ENCODE measurements at places on chromosomes 3 and 15. TPM values are rescaled to one million over a fixed set of nuclear protein-coding genes. Genes with fewer than 3 reads are reported as not detected.

The CALML4 gene
- 5.4 TPM for total RNA-seq

The GXYLT2 gene
- total RNA-seq, result 6.1 TPM

The UQCRC1 gene
- total RNA-seq, result 227 TPM

The ATP8B4 gene
- total RNA-seq, result not detected

The ASB7 gene
- 18.1 TPM for total RNA-seq

The CFAP91 gene
- total RNA-seq, result 0.90 TPM

The RTP3 gene
- total RNA-seq, result not detected

The AADACL2 gene
- total RNA-seq, result not detected

The IL5RA gene
- not detected for total RNA-seq

The ERC2 gene
- total RNA-seq, result 0.33 TPM

The BUB1B gene
- 67.8 TPM for total RNA-seq

The FES gene
- 0.64 TPM for total RNA-seq

The NANOGP8 gene
- total RNA-seq, result not detected

The NTRK3 gene
- not detected for total RNA-seq

The GABRR3 gene
- total RNA-seq, result not detected

The PLS1 gene
- total RNA-seq, result 36.1 TPM

The PLA2G4E gene
- not detected for total RNA-seq

The AEN gene
- 38.7 TPM for total RNA-seq

The RYR3 gene
- not detected for total RNA-seq

The NKIRAS1 gene
- 8.9 TPM for total RNA-seq

The RTP1 gene
- total RNA-seq, result not detected

The NR1I2 gene
- not detected for total RNA-seq

The GPR149 gene
- total RNA-seq, result not detected

The LRTM1 gene
- not detected for total RNA-seq

The EFCC1 gene
- total RNA-seq, result 0.15 TPM

The ARPC4 gene
- 117 TPM for total RNA-seq

The ZNF662 gene
- total RNA-seq, result not detected

The ST6GAL1 gene
- 3.3 TPM for total RNA-seq

The APEH gene
- total RNA-seq, result 131 TPM

The PRSS50 gene
- total RNA-seq, result 0.13 TPM

The EPB42 gene
- 0.10 TPM for total RNA-seq

The KCNAB1 gene
- total RNA-seq, result not detected

The CFAP100 gene
- total RNA-seq, result not detected

The PLXNA1 gene
- 80.6 TPM for total RNA-seq

The B3GNT5 gene
- 22.8 TPM for total RNA-seq

The HIGD2B gene
- total RNA-seq, result 0.21 TPM

The OPA1 gene
- 109 TPM for total RNA-seq

The KIF7 gene
- total RNA-seq, result 6.5 TPM
